ENCODE measurements at places on chromosomes 16 and 17.

DNA sequence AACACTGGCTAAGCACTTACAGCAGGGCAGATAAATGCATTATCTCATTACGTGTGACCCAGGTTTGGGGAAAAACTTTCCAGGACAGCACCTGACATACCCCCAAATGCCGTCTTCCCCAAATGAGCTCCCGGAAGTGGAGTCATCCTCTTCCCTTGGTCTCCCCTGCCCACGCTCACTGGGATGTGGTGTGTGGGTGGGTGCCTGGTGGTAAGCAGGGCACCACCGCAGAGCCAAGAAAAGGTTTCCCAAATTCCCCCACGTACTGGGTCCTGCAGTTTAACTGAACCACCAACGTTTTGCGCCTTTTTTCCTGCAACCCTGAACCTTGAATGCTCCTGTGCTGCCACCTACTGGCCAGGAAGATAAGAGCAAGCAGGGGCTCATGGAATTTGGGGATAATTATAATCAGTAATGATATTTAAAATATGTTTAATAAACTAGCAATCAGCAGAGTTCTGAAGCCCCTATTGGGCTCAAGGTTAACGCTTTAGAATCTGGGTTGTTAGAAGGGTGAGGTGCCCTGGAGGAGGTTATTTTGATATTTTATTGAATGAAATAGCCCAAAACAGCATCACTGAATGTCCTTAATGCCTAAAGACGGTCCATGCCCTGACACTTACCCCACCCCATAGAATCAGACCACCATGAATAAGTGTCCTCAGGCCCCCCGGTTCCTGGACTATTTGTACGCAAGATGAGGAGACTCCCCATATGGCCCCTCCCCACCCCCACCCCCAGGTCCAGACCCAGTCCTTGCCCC lies 8.0 kb downstream of the SPPL2C start:
- DNase-seq, result peak; percentile 31

DNA sequence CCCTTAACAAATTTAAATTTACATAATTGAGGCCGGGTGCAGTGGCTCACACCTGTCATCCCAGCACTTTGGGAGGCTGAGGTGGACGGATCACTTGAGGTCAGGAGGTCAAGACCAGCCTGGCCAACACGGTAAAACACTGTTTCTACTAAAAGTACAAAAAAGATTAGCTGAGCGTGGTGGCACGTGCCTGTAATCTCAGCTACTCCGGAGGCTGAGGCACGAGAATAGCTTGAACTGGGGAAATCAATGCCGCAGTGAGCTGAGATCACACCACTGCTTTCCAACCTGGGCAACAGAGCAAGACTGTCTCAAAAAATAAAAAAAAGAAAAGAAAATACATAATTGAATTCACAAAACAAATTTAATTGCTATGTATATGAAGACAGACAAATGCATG lies 56.3 kb upstream of the KIFC3 start:
- no peak for DNase-seq

DNA sequence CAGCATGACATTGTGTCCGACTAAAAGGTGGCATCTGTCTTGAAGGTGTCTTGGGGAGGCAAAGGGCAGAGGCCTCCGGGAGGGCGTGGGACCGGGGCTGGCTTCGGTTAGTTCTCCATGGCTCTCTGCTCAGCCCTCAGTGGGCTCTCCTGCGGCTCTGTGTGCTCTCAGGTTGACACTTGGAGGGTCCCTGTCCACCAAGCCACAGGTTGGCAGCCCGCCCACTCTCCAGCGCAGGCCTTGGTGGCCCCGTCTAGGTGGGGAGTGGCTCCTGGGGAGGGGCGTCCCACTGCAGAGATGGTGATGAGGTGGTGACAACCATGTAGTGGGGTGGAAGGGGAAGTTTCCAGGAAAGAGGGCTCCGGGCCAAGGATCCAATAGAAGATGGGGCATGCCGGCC lies 31.6 kb downstream of the ADGRG5 start:
- no peak for DNase-seq

DNA sequence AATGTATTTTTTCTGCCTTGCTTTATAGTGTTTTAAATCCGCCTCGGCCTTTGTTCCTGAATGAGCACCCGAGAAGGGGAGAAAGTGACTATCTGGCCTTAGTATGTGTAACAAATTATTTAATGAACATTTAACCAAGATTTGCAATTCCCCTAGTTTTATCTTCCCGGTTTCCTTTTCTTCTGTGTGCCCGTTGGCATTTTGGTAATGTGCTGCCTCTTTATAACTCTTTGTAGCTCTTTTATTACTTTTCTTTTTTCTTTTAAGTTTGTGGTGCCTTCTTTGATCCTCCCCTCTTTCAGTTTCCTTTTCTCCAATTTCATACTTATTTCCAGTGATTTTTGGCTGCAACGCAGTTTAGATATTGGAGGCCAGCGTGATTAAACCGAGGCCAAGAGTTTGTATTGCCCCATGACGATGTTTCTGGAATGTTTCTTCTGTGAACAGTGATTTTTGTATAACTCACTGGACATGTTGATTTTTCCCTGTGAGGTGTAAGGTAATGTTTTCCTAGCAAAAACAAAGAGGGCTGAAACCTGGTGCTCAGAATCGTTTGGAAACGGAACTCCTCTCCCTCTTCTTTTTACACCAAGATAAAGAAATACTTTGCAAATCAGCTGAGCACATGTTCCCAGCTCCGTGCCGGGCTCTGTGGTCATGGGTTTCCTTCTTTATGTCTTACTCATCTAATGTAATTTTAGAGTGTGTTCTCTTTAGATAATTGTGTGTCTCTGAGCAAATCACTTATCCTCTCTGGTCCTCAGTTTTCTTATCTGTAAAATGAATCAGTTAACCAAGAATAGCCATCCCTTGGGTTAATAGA lies 344.3 kb downstream of the WWOX start:
- no peak for DNase-seq

DNA sequence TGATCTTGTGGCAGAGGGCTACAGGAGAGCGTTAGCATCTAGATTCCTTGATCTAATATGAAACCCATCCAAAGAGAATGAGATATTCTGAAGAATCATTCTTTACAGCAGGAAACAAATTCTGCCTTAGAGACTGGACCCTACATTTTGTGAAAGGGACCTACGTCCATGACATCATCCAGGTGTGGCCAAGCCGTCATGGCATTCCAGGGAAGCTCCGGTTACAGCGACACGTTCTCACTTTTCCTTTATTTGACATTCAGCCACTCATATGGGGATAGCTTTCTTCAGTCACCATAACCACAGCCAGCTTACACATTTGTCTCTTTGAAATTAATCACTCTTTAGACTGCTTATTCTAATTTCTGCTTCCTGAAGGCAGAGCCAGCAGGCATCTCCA lies 408.1 kb downstream of the XYLT1 start:
- DNase-seq, result no peak

DNA sequence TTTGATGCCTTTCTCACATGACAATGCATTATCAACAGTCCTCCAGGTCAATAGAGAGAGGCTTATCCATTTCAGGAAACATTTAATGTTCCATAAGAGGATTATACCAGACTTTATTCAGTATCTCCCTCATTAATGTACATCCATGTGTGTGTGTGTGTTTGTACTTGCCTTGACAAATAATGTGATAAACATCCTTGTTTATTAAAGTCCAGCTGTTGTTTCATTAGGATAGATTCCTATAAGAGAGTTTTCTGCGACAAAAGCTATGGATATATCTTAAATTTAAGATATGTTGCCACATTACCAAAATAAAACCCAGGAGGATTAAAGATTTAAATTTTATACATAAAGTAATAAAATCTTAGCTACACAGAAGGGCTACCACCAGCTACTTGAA lies 492.6 kb downstream of the TOX3 start:
- DNase-seq, result no peak

- DNase-seq, result no peak
Measured at GRCh38 chr17:55563363-55563762, 52.1 kb upstream of the SMIM36 start.

GRCh38 chr16:67017421-67017750 lies 11.6 kb upstream of the CBFB start:
- no peak for DNase-seq

DNA sequence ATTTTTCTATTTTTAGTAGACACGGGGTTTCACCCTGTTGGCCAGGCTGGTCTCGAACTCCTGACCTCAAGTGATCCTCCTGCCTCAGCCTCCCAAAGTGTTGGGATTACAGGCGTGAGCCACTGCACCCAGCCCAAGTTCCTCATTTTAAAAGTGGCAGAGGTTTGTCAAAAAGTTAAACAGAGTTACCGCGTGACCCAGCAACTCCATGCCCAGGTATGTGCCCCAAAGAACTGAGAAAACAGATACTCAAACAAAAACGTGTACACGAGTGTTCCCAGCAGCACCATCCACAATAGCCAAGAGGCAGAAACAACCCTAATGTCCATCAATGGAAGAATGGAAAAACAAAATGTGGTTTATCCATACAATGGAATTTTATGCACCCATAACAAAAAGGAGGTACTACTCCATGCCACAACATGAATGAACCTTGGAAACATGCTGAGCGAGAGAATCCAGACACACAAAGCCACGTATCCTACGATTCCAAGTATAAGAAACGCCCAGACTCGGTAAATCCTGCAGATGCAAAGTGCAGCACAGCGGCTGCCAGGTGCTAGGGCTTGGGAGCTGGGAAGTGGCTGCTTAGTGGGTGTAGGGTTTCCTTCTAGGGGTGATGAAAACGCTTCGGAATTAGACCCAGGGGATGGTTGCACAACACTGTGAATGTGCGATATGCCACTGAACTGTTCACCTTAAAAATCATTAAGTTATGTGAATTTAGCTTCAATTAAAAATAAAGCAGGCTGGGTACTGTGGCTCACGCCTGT lies 24.8 kb downstream of the ADCY9 start:
- no peak for DNase-seq

DNA sequence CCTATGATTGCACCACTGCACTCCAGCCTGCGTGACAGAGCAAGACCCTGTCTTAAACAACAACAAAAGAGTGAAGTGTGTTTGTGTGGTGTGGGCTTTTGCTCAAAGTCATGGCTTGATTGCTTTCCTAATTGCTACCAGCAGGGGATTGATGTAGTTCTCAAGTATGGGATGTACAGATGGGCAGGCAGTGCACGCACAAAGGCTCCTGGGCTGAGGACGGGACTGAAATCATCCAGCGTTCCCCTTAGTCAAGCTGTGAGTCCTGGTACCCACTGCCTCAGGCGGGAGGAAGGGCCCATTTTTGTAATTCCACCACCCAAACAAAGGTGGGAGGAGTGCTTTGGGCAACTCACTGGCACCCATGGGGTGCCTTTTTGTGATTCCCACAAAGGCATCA lies 47.3 kb downstream of the GDE1 start:
- DNase-seq, result no peak

DNA sequence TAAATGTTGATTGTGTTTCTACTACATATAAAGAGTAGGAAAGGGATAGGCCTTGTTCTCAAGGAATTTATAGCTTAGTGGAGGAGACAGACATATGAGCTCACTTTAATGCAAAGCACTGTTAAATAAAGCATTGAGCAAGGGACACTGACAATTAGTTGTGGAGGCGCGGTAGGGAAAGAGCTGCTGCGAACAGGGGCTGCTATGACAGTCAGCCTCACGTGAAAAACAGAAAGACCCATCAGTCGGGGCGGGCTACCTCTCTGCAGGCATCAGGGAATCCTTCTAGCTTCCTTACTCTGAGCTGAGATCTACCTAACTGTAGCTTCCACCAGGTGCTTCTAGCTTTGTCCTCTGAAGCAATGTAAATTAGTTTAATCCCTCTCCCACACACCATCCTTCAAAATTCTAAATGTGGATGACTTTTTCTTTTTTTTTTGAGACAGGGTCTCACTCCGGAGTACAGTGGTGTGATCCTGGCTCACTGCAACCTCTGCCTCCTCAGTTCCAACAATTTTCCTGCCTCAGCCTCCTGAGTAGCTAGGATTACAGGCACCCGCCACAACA lies 129.9 kb upstream of the ZFHX3 start:
- DNase-seq, result no peak

GRCh38 chr17:42305543-42306384 lies 17.5 kb downstream of the STAT5A start:
- no peak for DNase-seq

- no peak for DNase-seq
Measured at GRCh38 chr17:36117505-36118382, 14.1 kb downstream of the CCL4 start.

DNA sequence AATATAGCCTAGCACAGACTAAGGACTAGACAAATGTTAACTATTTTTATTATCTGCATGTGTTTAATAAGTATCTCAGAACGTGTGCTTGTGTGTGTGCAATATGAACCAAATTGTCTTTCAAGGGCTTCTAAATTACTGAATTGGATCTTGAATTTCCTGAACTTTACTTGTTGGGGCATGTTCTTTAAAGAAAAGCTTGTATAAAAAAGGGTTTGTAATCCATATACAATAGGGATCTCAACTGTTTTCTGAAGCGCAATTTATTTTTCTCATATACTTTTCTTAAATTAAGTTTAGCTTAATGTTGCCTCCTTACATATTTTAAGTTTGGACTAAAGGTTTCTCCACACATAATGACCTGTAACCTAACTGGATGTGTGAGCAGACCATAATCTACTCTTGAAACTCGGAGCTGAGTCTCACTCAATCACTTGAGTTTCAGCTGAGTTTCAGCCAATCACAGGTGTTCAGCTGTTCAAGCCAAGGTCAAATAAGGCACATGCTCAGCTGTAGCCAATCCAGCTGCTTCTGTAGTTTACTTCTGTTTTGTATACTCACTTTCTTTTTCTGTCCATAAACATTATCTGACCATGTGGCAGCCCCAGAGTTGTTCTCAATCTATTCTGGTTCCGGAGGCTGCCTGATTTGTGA lies 72.3 kb downstream of the CDK5R1 start:
- DNase-seq, result no peak

DNA sequence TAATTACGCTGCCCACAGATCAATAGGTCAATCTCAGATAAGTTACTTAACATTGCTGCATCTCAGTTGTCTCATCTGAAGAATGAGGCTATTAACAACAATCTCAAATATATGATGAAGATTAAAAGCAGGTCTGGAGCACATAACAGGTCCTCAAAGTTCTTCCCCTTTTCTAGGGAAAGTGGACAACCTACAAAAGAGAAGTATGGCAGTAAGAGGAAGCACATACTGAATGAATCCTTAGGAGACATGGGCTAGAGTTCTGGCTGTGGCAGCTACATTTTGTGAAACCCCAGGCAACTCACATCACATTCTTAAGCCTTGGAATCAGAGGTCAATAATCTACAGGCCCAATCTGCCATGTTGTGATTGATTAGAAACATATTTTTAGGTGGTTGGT lies 180.6 kb downstream of the PCTP start:
- no peak for DNase-seq

DNA sequence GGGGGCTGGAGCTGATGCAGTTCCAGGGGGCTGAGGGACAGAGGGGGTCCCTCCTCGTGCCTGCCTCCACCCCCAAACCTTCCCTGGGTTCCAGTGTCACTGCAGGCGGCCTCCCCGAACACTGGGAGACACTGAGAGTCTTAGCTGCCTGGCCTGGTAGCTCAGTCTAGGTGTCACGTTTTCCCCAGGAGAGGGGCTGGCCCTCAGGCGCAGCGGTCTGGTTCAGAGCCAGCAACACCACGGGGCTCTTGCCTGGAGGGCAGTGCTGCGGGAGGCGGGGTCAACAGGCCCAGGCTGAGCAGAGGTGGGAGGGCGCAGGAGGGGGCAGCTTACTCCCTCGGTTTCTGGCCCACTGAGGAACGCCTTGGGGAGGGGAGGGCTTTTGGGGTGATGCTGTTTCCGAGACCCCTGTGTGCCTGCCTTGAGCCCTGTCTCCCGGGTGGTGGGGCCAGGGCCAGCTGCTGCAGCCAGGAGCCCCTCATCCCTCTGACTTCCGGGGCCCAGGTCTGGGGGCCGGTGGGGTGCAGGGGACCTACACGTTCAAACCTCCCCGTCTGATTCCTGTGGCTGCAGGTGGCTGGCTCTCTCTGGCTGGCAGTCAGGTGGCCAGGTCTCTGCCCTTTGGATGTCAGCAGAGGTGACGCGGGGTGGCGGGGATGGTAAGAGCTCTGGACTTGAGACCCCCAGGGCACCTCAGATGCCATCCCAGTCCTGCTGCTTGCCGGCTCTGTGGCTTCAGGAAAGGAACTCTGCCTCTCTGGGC lies 89.3 kb upstream of the GSE1 start:
- DNase-seq, result no peak
